Immature natural killer cell (primary cell): ENCODE measurements at places on chromosomes 13 and 19.

GRCh38 chr13:48542138-48542537 lies 9.3 kb upstream of the RCBTB2 start:
- no peak for DNase-seq

GRCh38 chr19:30085394-30085793 lies 143.4 kb downstream of the URI1 start:
- DNase-seq, result no peak

DNA sequence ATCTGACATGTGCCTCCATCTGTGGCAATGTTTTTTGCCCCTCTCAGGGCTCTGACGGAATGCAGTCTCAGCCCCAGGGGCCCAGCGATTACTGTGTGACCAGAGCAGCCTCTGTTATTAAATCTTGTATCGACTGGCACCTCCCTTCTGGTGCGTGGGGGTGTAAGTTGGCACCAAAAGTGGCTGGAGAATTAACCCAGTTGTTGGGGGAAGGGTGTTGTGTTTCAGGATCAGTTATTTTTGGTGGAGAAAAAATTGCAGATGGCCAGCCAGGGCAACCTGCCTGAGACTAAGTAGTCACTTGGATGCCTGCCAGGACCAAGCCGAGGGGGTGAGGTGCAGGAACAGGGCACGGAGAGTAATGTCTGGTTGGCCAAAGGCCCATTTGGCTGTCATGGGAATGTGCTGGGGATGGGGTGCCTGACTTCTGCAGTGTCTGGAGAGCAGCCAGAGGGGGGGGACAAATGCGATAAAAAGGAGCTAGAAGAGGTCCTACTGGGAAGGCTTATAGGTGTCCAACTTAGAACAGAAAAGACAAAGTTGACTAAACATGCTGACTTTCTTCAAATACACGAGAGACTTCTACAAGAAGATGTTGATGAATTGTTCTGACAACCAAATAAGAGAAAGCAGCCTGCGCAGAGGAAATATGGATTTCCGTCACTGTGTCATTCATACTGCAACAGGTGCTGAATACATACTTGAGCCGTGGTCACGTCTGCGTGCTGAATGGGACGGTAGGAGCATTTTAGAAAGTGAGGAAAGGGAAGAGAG lies 69.8 kb downstream of the SIAH3 start:
- DNase-seq, result no peak

- DNase-seq, result no peak
Observed at GRCh38 chr19:11204076-11204602, 6.8 kb upstream of the KANK2 start.

- DNase-seq, result no peak
Observed at GRCh38 chr13:113666951-113667701, at the start of gene GRK1. Gene GRK1, plus strand, starts transcription at chr13:113667219. Its CDS starts 168 bp downstream, at chr13:113667387.

DNA sequence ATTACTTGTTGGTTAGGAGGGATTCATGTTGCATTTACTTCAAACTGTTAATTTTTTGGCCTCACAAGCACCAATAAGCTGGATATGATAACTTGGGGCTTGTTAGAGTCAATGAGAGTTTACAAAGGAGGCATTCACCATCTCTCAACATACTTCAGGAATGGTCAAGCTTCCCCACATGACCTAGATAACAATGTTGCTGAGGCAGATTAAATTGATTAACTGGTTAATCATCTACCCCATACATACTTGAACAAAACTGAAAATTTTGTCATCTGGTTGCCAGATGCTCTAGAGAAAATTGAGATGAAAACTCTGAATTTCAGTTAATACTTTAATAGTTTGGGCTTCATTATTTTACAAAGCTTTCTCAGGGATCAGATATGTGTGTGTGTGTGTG lies 43.0 kb upstream of the UBL3 start:
- no peak for DNase-seq

- DNase-seq, result no peak
Observed at GRCh38 chr13:23985060-23985459, 87.8 kb upstream of the C1QTNF9B start.
